ENCODE measurements at places on chromosomes 7 and 10.

- no peak for DNase-seq
Observed at GRCh38 chr7:111485701-111486380, 76.5 kb downstream of the IMMP2L start.

DNA sequence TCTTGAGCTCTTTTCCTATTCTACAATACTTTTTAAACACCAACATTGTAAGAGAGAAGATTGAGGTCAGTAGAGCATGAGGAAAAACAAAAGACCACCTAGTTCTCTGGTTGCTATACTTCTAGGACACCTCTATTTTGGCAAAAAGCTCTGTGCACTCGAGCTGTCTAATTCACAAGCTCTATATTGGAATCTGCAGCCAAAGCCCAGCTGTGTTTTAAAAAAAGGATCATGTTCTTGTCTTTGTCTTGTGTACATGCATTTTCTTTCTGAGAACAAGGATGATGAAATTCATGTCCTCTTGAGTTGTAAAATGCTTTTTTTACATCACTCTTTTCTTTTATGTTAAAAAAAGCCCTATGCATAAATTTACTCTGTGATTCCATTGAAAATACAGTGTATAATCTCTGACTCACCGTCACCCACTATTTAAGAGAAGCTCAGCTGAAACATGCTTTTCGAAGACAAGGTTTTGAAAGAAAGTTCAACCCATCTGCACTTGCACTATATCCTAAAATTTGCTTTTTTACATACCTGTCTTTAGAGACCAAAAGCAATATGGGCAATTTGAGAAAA is 215.5 kb upstream of the VSTM2A start:
- no peak for DNase-seq

- DNase-seq = no peak
Observed at GRCh38 chr10:128173386-128173785, 47.2 kb upstream of the MKI67 start.

DNA sequence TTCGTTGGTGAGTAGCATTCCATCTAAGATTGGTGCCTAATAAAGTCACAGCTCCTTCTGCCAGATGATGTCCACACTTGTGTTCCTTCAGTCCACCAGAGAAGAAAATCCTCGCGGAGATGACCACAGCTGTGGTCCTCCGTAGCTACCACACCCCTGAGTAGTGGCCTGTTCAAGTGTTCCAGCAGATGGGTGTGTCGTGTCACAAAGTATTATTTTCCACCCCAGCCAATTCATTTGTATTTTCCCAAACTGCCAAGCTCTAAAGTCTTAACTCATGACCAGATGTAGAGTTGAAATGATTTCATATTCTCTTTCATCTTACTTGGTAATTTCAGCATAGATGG is 251.3 kb upstream of the TCF7L2 start:
- DNase-seq = no peak

GRCh38 chr10:14035506-14035905 is 295.2 kb downstream of the FRMD4A start:
- no peak for DNase-seq

DNA sequence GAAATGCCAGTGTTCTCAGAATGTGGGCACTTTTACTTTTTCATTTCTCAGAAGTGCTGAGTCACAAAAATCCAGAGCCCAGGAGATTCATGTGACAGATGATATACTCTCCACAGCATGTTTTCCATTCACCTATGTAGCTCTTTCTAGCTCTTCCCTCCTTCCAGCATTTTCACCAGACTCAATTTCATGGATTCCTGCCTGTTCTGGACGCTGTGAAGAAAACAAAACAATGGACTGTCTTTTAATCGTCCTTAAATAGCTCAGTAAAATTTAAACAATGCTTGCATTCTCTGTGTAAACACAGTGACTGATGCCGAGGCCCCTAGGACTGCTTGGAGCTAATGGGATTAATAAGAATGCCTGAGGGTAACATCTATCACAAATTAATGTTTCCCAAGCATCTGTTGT is 25.5 kb downstream of the ZNF713 start:
- DNase-seq = no peak

DNA sequence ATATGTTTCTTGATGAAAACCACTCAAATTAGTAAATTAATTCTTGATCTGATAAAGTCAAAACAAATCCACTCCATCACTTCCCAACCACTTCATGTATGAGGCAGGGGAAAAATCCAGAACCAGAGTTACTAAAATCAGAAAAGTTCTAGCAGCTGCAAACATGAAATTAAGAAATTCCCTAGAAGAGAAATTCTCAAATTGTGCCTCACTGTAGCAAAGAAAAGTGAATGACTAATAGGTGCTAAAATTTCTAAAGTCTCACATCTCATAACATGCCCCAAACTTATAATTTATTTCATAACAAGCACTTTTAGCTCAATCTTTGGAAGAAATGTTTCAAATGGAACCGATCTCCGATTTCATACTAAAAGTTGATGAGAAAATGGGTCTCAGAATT is 345.0 kb upstream of the AOAH start:
- DNase-seq = no peak

- no peak for DNase-seq
Observed at GRCh38 chr10:61063901-61064300, 119.9 kb upstream of the RHOBTB1 start.

GRCh38 chr7:134829380-134829986 is 50.0 kb downstream of the CALD1 start:
- no peak for DNase-seq

GRCh38 chr10:72310636-72311035 is 36.9 kb downstream of the DDIT4 start:
- DNase-seq = no peak

DNA sequence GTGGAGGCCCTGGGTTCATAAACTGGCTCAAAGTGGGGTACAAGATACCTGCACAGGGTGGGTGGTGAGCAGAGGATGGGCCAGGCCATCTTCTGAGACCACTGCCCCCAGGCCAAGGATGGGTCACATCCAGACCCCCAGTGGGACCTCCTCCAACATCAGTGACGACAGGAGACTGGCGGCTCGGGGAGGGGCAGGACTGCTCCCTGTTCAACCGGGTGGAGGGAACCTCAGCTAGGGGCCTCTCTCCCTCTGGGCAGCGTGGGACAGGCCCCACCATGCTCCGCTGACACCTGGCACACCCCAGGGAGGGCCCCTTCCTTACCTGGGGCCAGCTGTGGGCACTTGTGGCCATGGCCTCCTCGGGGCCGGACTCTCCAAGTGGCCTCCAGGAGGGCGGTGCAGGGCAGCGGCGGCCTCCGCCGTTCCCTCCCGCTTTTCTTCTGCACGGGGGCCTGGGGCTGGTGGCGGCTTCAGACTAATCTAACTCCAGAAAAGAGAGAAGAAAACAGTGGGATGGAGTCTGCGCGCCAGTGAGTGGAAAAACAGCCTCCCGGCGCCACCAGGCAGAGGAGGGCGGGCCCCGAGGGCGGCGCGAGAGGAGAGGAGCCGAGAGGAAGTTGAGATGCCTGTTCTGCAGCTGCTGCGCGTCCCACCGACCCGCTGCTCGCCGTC is at the start of gene CALHM2:
CALHM2 (minus strand) TSS at position 540 of the 675 bp plus-strand sequence. CDS start 2,429 bp downstream, outside the sequence.
- no peak for DNase-seq

DNA sequence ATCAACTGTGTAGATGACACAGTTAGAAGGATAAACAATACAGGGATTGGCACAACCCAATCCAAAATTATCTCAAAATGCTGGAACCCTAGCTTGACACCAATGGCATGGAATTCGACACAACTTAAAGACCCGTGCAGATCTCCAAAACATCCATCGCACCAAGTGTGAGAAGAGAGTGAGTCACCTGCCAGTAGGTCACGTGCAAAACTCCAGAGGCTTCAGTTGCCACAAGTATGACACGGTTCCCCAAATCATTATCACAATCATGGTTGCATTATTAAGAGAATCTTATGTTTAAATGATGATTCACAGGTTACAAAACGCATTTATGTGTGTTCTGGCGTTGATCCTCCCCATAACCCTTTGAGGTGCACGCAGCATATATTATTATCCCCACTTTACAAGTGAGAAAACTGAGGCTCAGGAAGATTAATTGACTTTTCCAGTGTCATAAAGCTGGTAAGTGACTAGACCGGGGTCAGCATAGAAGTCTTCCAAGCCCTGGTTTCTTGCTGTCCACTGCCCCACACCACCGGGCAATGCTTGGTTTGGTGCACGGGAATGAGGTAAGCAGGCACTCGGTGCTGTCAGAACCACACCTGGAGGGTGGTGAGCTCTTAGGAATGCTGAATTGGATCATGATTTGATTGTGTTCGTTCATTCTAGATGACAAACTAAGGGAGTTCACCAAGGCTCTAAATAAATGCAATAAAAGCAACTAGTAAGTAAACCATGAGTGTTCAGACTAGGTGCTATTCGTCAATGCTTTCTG is 23.6 kb upstream of the STK17A start:
- no peak for DNase-seq

DNA sequence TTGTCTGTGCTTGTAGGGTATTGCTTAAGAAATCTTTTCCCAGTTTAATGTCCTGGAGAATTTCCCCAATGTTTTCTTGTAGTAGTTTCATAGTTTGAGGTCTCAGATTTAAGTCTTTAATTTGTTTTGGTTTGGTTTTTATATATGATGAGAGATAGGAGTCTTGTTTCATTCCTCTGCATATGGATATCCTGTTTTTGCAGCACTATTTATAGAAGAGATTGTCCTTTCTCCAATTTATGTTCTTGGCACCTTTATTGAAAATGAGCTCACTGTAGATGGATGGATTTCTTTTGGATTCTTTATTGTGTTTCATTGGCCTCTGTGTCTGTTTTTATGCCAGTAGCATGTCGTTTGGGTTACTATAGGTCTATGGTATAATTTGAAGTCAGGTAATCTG is 20.2 kb downstream of the ADIRF start:
- DNase-seq = no peak

- DNase-seq = no peak
Observed at GRCh38 chr7:94272821-94273583, 121.7 kb upstream of the COL1A2 start.

- DNase-seq = no peak
Observed at GRCh38 chr7:106848851-106849442, 16.1 kb upstream of the PIK3CG start.

GRCh38 chr7:71652510-71652909 is 520.6 kb downstream of the GALNT17 start:
- no peak for DNase-seq

GRCh38 chr7:2967253-2967652 is 76.4 kb downstream of the CARD11 start:
- no peak for DNase-seq

DNA sequence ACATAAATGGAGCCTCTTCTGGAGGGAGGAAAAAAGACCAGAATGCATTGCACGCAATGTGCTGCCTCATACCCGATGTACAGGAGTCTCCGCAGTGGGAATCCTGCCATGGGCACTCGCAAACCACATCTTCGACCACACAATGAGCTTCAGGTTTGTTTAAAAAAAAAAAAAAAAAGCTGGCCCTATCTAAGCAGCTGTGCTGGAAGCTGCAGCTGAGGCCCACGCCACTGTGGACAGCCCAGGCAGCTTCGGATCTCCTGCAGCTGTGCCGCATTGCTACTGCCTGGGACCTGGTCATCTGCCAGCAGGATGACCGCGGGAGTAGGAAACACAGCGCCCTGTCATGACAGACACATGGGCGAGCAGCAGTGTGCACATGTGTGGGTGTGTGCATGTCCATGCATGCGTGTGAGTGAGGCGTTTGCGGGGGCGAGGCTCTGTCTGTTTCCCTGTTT is 26.0 kb downstream of the EN2 start:
- no peak for DNase-seq

DNA sequence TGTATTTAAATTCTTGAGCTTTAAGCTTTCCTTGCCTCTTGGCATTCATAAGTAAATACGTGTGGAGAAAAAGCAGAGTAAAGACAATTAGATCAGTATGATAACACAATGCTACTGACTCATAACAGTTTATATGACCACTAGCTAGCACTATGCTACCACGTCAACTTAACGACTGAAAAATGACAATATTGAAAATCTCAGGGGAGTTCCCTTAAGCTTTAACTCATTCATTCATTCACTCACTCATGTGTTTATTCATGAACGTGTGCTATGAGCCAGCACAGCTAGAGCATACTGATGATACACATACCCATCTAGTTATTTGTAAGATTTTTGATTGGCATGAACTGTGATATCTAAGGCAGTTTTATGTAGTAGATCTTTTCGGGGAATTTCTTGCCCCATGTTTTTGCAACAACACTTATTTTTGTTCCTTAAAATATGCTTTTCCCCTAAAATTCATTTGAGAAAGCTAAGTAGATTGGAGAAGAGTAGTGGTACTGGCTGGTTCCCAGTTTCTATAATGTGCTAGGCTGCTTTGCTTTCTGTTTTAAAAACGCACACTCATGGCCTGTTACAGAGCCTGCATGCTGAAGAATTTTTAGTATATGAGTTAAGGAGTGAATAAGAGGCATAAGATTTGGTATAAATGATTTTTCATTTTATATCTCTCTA is 57.4 kb upstream of the ACBD5 start:
- no peak for DNase-seq

GRCh38 chr7:27173956-27174873 is at the start of gene HOXA10:
TSS of gene HOXA10 (minus strand) at chr7:27174320. CDS start at chr7:27174306, 14 bp downstream.
- DNase-seq = no peak

- DNase-seq = no peak
Observed at GRCh38 chr7:24668927-24669635, 88.2 kb downstream of the GSDME start.

- no peak for DNase-seq
Observed at GRCh38 chr7:38394660-38395059, 121.2 kb upstream of the TARP start.

- DNase-seq = no peak
Observed at GRCh38 chr7:101772508-101773211, 44.8 kb upstream of the CUX1 start.

GRCh38 chr10:28925121-28925663 is 247.9 kb downstream of the BAMBI start:
- DNase-seq = no peak

- no peak for DNase-seq
Observed at GRCh38 chr10:28778524-28778923, 101.2 kb downstream of the BAMBI start.

GRCh38 chr10:13560597-13560996 is 26.2 kb upstream of the PRPF18 start:
- DNase-seq = no peak

- no peak for DNase-seq
Observed at GRCh38 chr10:110171032-110171431, 36.4 kb upstream of the MXI1 start.

DNA sequence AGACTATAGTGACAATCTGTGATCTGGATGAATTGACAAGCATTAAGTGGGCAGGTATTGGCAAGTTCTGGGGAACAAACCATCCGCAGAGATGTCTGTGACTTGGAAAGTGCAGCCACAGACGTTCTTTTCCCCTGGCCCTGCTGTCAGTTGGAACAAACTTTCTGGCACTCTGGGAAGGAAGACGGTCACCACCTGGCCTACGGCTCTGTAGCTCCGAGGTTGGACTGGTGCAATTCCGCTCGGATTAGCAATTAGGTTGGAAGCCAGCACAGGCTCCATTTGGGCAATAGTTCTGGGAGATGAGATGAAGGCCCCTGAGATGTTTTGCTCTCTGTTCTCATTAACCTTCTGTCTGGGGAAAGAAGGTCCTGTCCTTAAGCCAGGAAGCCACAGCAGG is 437.5 kb downstream of the CALN1 start:
- no peak for DNase-seq

Data from KG1 (cell line).